Ammon's horn (tissue), 1 donor: ENCODE measurements at places on chromosomes 7 and 10.
A peak's percentile ranks its signal among the peaks of the same experiment; 100 is the strongest.

DNA sequence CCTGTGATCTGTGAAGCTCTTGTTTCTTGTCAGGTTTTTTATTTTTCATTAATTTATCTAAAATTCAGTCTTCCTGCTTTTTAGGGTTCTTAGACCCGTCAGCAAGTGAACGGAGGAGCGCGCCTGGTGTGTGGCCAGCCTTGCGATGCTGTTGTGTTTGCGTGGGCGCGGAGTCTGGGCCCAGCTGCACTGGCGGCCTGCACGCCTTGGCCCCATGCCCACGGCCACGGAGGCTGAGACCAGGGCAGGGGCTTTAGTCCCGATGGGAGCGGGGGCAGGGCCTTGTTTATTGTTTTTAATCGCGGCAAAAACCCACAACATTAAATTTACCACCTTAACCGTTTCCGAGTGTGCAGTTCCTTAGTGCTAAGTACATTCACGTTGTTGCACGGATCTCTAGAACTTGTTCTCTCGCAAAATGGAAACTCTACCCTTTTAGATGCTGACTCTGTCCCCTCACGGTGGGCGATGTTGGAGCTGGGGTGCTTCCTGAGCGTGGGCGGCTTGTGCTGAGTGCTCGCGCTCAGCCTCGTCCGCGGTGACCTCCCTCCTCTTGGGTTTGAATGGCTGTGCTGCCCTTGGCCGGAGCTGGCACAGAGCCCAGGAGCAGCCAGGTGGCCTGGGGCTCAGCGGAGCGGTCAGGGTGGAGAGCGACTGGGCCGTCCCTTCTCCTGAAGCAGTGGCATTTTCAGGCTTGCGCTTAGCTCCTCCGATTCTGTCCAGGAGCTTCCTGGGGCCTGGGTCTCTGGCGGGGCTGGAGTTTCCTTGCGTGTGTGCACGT, 69.1 kb downstream of the INPP5A start:
- DNase-seq = peak; percentile 83

DNA sequence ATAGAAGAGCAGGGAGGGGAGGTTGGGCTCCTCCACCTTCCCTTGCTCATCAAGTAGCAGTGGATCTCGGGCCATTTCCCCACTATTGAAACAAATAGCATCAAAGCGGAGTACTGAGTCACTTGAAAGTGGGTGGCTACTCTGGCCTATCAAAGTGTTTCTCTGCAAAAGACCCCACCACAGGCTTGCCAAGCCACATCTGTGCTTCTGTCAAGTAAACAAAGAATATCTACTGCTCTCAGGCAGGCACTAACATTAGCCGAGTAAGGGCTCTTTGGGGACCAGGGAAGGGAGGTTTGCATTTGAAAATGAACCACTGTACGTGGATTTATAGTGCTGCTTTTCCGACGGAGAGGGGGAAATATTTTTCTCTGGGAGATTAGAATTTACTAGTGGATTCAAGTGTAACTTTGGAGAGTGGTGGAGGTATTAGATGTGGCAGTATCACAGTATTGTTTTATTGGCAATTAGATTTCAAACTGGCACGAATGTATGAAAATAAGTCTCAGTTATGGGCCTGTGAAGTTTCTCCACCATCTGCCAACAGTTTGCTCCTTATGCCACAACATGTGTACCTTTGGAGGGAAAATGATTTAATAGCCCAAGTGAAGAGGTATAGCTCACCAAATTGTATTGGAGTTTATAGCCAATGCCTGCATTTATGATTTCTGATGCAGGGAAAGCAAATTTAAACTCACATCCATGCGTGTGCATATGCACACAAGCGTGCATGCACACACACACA, 97.5 kb downstream of the RPS24 start:
- DNase-seq = no peak

GRCh38 chr10:43196981-43197833, 59.0 kb downstream of the CSGALNACT2 start:
- no peak for DNase-seq

- DNase-seq = peak; percentile 20
Measured at GRCh38 chr10:71218046-71218650, 5.8 kb downstream of the UNC5B start.

GRCh38 chr10:62258926-62259325, 9.7 kb downstream of the RTKN2 start:
- no peak for DNase-seq

DNA sequence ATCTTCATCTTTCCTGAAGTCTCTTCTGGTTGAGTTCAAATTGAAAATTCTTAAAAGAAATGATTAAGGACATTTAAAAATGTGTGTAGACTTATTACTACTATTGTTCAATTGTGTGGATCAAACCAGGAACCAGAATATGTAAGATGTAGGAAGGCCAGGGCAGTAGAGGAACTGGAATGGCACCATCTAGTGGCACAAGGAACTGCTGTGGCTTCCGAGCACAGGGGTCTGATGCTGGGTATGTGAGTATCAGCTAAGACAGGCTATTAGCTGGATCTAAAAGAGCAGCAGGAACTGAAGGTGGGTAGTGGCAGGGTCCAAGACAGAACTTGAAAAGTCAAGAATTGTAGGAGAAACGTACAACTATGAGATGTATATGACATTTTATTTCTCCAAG, 247.3 kb downstream of the SEMA3A start:
- DNase-seq = peak; percentile 65
